ENCODE measurements at places on chromosomes 4 and X.

DNA sequence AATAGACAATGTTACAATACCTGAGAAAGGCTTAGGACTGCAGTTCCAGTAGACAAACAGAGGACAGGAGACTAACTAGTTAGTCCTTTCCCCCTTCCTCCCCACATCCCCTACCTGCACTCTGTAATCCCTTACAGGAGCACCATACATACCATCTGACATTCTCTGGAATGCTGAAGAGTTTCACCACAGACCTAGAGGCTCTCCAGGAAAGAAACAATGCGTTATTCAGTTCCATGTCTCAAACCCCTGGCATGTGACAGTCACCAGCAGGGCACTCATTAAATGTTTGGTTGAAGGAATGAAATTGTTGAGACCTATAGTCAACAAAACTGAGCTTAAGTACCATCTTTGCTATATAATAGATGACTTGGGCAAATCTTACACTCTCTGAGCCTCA is 100.2 kb upstream of the USP38 start:
- no peak for DNase-seq

- DNase-seq, result no peak
Measured at GRCh38 chr4:21991050-21991449, 42.5 kb upstream of the KCNIP4 start.

DNA sequence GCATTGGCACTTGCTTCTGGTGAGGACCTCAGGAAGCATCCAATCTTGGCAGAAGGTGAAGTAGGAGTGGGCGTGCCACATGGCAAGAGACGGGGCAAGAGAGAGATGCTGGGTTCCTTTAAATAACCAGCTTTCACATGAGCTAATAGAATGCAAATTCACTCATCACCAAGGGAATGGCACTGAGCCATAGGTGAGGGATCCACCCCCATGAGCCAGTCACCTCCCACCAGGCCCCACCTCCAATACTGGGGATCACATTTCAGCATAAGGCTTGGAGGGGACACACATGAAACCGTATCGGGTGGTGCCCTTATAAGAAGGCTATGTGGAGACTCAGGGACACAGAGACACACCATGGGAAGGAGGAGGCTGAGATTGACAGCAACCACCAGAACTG is 140.0 kb upstream of the MSX1 start:
- no peak for DNase-seq

DNA sequence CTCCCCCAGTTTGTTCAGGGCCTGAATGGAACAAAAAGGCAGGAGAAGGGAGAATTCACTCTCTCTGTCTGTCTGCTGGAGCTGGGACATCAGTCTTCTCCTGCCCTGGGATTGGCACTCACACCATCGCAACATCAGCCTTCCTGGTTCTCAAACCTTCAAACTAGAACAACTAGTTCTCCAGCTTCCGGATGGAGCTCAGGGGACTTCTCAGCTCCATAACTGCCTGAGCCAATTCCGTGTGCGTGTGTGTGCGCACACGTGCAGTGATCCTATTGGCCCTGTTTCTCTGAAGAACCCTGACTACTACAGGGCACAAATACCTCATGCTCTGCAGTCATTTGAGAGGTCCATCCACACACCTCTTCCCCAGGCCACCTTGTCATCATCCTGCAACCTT is 18.7 kb upstream of the MAN2B2 start:
- DNase-seq, result no peak

- DNase-seq, result no peak
Measured at GRCh38 chr4:11214281-11214680, 214.4 kb downstream of the HS3ST1 start.

DNA sequence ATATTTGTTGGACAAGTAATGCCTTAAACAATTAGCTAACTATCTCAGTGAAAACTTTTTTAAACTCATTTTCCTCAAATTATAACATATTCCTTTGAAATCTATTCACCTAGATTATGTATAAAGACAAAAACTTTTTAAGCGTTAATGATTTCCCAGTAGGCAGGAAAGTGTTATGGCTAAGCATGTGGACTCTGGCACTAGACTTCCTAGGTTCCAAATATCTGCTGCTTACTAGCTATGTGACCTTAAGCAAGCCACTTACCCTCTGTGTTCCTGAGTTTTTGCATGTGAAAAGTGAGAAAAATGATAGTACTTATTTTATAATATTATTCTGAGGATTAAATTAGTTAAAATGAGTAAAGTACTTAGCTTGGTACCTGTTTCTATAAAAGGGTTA is 301.8 kb downstream of the STPG2 start:
- no peak for DNase-seq

DNA sequence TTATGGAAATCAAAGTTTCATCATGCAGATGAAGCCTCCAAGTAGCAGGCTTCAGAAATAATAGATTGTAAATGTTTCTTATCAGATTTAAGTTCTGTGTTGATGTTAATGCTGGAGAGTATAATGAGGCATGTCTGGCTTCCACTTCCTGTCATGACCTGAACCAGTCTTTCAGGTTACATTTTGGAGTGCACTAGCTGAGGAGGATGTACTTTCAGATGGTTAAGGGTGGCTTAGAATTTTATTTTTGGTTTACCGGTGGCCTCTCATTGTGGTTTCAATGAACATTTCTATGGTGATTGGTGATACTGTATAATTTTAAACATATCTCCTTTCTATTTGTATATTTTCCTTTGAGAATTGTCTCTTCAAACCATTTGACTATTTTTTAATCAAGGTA is 890.4 kb downstream of the SH3BGRL start:
- no peak for DNase-seq

GRCh38 chrX:21493226-21493830 is 119.1 kb downstream of the CNKSR2 start:
- DNase-seq, result no peak

DNA sequence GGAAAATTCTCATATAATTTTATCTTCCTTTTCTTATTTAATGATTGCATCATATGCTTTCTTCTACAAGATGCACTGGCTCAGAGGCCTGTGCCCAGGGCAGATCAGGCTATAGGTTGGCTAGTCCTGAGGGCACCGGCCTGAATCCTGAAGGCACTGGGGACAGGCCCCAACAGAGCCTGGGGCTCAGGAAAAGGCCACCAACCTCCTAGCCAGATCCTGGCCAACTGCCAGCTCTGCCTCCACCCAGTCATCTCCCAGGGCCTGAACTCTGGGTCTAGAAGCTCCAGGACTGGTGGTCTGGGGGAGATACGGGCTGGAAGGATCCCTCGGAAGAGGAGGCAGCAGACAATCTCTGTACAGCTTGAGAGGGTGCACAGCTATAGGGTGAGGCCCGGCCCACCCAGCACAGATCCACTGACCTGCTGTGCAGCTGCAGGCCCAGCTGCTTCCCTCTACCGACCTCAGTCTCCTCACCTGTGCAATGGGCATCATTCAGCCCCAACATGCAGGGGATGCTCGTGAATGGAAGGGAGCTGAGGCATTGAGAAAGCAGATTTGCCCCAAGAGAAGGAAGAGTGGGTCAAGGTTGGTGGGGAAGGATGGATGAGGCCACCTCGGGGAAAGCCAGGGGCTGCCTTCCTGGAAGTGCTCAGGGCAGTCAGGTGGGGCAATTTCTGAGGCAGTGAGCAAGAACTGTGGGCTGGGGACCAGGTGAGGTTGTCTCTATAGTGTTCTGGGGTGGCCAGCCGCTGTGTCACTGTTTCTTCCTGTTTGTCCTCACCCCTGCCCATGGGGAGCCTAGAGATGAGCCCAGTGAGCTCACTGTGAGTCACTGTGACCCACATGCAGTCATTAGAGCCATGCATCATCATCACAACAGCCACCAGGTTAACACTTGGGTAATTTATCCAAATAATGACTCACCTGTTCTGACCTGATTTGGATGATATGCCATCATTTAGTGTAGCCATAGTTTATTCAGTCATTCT is 22.4 kb upstream of the XAGE2 start:
- peak; percentile 0 for DNase-seq

DNA sequence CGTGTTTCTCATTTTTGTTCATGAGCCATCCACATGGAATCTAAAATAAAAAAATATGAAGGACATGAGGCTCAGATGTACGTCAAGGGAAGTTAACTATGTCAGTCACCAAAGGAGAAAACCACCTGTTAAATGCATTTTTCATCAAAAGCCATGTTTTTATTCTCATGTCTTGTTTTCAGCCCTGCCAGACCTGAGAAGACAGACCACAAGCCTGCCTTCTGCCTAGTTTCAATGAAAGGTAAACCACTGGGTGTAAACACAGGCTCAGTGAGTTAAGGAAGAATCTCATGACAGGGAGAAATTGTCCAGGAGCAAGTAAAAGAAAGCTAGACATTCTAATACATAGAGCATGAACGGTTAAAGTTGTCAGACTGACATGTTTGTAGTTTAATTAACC is 52.3 kb upstream of the TNIP3 start:
- DNase-seq, result no peak

GRCh38 chr4:107155366-107155765 is 119.3 kb upstream of the DKK2 start:
- no peak for DNase-seq

- DNase-seq, result no peak
Measured at GRCh38 chrX:21487832-21488231, 113.6 kb downstream of the CNKSR2 start.

GRCh38 chrX:71550578-71550977 is 17.7 kb downstream of the OGT start:
- no peak for DNase-seq

DNA sequence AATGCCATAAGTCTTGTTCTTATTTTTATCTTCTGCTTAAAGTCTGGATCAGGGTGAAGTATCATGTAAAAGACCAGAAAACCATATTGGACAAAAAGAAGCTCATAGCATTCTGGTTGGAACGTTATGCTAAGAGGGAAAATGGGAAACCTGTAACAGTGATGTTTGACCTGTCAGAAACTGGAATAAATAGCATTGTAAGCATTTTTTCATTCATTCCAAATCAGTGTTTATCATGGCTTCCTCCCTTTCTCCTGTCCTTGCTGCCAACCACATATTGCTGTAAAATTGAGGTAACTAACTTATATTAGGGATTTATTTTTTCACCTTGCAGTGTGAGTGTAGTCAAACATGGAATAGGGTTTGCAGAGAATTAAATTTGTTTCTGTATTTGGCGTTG is 23.8 kb downstream of the MOSPD2 start:
- DNase-seq, result no peak

GRCh38 chrX:46582325-46582724 is 8.8 kb downstream of the CHST7 start:
- DNase-seq, result no peak

DNA sequence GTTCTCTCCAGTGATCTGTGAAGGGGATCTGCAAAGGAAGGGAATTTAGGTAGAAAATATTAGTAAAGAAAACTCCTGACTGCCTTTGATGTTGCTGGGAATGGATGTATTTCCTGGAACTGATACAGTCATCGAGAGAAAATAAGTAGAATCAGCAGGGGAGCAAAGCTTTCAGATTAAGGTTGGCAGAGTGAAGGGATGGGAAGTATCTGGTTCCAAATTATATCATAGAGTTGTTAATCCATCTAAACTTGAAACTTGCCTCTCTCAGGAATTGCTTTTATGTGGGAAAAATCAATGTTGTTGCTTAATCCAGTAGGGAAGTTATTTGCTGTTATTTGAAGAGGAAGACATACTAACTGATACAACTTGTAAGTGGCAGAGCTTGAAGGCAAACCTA is 19.3 kb downstream of the EPHA5 start:
- no peak for DNase-seq

DNA sequence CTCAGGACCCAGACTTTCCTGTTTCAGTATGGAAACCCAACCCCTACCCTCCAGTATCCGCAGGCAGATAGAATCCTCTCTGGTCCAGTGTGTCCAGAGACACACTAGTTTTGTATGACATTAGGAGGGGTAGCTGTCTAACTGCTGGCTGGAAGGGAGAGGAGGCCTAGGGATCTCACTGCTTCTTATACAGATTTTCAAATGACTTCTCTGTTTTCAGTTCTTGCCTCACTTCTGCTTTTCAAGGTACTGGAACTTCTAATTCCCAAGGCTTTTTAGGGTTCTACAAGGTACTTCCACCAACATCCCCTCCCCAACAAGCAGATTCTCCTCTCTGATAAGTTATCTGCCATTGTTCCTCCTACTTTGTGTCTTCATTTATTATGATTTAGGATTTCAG is 6.1 kb downstream of the SGCB start:
- DNase-seq, result no peak

GRCh38 chr4:166318810-166319525 is 445.9 kb downstream of the TLL1 start:
- DNase-seq, result no peak

GRCh38 chrX:123518791-123519190 is 214.1 kb downstream of the THOC2 start:
- no peak for DNase-seq

GRCh38 chr4:147480891-147481576 is at the start of gene EDNRA:
EDNRA (plus strand) TSS chr4:147481097; CDS start chr4:147485682, 4,585 bp downstream.
- DNase-seq, result no peak

DNA sequence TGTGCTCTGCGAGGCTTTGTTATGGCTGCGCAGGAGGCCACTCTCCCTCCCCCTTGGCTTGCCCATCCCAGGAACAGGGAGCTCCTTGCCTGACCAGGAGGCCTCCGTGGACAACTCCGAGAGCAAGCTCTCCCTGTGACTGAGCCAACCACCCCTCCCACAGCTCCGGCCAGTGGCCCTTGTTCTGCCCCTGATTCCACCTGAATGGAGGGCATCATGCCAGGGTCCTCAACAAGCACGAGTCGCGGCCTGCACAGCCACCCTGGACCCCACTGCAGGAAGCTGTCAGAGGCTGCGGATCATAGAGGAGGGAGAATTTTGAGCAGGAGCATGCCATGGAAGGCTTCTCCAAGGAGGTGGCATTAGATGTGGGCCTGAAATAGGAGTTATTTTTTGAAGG is 44.8 kb upstream of the GRPEL1 start:
- DNase-seq, result no peak

DNA sequence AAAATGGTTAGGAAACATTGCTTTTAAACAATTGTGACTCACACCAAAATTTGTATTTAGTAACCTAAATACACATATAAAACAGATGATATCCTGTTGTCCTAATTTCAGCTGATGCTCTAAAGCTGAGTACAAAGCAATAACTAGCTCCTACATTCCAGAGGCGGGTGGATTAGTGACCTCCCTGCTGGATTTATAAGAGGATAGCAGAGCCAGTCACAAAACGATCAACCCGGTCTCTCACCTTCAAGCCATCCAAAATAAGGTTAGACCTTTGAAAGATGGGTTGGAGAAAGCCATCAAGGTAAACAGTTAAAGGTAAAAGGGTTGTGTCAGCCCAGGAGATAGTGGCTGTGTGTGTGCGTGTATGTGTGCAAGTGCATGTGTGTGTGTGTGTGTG is 43.2 kb upstream of the SFRP2 start:
- no peak for DNase-seq

GRCh38 chr4:120443116-120443515 is 376.5 kb upstream of the MAD2L1 start:
- no peak for DNase-seq

GRCh38 chrX:9515489-9515888 is 50.6 kb downstream of the TBL1X start:
- DNase-seq, result no peak
